ENCODE measurements at places on chromosomes 7 and 10.

GRCh38 chr7:121572615-121573014 lies 176.5 kb upstream of the FAM3C start:
- DNase-seq: no peak

GRCh38 chr10:21668831-21669230 lies 134.8 kb downstream of the MLLT10 start:
- DNase-seq: no peak

GRCh38 chr7:129017933-129018538 lies 36.9 kb downstream of the TNPO3 start:
- DNase-seq: no peak

DNA sequence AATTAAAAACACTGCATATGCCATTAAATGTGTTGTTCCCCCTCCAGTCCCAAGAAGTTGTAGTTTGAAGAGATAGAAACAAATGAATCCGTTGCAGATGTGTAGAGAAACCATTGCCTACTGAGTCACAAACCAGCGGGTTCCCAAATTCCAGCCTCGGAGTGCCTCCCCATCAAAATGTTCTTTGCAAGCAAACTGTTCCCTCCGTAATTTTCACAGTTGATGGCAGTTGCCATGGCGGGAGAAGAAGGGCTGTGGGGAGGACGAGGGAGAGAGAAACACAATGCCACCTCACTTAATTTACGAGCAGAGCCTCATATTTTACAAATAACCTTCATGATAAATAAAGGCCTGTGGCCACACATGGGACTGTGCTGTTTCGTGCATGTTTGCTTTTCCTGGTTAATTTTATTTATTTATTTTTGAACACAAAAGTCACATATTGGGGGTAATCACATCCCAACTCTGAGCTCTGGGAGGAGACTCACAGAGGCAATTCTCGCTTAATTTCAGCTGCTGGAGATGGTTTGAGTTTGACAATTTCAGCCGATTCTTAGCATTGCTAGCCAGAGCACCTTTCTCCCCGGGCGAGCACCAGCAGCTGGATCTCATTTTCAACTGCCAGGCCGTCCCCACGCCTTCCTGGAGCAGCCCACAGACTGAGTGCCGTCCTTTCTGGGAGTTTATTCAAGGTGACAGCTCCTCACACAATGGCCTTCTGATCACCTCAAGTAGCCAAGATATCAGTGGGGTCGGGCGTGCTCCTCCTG lies 1084.2 kb downstream of the KCNMA1 start:
- no peak for DNase-seq

GRCh38 chr10:94251098-94251497 lies 111.6 kb downstream of the NOC3L start:
- no peak for DNase-seq

DNA sequence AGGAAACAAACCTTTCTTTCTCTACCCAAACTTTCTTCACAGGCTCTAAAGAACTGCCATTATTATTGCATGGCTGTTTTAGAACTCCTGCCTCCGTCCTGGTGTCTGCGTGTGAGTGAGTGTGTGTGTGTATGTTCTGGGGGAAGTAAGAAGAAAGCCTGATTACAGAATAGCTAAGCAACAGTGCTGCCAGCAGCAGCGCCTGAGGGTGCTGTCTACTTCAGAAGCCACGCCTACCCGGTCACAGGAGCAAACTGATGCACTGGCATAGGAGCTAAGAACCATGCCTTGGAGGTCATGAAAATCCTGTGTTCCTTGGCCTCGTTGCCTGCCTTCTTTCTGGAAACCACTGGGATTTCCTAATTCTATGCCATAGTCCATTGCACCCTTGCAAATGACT lies 25.2 kb downstream of the LIPK start:
- no peak for DNase-seq

DNA sequence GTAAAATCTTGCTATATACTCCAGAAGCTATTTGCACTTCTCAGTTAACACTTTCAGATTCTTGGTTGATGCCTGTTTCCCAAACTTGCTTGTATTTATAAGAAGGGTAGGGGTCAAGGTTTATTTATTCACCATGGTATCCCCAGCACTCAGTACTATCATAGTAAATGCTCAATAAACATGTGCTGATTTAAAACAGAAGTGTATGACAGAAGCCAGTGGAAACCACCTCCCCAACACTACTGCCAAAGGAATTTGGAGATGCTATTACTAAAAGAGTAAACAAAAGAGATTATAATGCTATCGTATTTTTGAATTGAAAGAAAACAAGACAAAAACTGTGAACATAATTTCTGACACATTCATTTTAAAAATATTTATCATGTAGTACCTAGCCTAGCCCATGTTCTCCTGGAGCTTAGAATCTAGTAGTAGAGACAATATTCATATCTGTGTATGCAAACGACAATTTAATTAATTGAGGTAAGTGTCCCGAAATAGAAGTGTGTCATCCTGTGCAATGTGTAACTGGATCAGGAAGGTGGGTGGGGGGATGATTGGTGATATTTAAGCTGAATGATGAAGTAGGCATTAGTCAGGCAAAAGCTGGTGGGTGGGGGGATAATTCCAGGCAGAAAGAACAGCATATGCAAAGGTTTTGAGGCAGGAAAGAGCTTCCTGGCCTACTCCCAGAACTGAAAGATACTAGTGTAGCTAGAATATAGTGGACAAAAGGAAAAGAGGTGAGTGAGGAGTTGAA lies 77.5 kb downstream of the HGF start:
- no peak for DNase-seq

DNA sequence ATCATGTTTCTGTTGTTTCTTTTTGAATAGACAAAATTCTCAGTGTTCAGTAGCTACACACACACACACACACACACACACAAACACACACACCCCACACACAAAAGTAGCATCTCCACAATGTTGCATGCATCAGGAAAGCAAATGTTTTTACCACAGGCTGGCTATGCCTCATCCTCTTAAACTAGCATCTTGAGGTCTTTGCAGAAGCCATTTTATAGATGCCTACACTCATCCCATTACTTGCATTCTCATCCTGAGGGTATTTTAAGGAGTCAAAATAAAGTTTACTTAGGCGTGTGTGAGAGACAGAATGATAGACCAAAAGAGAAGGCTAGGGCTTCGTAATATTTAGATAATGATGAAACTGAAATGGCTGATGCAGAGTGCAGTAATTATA lies 7.9 kb upstream of the INHBA start:
- no peak for DNase-seq

DNA sequence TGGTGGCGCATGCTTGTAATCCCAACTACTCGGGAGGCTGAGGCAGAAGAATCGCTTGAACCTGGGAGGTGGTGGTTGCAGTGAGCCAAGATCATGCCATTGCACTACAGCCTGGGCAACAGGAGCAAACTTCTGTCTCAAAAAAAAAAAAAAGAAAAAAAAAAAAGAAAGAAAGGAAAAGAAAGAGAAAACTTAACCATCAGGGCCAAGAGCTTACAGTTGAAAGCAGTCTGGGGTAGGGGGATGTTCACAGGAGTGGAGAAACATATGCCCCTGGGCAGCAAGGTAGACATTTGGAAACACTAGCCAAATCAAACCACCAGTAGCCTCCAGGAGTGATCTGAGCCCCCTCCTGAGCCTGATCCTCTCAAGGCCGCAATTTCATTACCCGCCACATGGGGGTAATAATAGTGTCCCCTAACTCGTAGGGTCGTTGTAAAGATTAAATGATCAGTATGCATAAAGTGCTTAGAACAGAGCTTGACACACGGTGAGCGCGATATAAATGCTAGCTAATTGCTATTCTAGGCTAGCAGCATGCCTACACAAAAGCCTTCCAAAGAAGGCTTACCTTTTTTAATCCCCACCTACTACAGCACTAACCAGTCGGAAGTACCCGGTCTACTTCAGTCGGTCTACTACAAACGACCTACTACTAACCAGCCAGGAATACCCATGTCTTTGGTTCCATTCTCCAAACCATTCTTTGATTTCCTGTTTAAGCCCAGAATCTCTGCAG lies 274.3 kb upstream of the NEBL start:
- DNase-seq: no peak

- DNase-seq: no peak
These were observed 66.5 kb upstream of the EN2 start for GRCh38 chr7:155391414-155391813.

DNA sequence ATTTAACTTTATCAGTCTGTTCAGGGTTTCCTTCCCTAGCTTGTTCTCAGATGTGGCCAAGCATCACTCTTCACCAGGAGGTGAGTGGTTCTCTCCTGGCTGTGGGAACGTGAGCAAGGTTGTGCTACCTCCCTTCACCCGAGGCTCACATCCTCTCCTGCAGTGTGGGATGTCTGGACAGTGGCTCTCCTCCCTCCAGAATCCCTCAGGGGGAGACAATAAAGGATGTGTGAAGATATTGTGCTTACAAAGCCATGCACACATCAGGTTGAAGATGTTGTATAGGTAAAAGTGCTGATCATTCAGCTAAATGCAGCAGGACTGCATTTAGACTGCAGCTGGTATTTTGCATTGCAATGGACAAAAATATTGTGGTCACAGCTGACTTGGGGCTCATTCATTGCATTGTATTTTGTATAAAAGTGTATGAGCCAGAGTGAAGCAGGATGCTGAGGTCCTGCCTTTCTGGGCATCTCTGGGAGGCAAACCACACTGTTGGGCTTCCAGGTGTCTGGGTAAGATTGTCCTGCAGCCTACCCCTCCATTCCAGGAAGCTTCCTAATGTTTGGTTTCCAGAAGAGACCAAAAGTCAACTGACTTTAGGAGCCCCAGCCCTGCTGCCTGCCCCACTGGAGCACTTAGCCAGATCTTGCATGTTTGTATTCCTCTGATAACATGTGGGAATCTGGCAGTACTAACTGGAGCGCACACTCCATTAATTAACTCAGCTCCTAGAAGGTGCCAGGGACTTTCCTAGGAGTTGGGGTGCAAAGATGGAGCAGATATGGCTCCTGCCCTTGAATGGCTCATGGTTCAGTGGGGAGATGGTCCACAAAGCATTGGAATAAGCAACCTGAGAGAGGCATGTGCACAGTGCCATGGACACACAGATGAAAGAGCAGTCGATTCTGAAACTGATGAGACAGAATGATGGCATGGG lies 292.5 kb upstream of the ZNF32 start:
- DNase-seq: no peak

DNA sequence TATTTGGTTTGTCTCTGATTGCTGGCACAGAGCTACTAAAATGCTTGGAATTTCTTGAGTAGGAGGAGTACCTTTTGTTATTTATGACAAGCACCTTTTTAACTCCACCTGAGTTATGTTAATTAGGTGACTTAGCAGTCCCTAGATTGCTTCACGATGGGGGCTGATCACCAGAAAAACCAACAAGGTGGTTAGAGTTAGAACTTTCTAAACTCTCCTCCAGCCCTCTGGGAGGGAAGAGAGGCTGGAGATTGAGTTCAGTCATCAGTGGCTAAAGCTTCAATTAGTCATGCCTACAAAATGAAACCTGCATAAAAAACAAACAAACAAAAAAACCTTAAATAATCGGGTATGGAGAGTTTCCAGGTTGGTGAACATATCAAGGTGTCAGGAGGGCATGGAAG lies 23.6 kb upstream of the ING3 start:
- DNase-seq: no peak

- no peak for DNase-seq
These were observed 25.6 kb downstream of the TACR2 start for GRCh38 chr10:69391158-69391557.

DNA sequence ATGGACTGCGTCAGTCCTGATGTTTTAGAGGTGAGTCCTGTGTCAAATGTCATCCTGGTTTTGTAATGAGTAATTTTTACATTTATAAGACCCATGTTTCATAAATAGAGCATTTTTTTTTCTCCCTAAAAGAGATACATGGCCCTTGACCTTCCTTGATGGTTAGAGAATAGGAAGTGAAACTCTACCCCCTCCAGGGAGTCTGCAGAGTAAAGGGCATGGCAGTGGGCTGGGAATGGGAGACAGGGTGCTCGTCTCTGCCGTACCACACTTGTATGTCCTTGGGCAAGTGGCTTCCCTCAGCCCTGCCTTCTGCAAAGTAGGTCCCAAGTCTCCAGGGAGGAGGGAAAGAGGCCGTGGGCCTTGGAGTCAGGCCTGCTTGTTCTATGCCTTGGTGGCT lies 63.9 kb downstream of the WDFY4 start:
- no peak for DNase-seq

GRCh38 chr10:14779001-14779651 lies 4.4 kb upstream of the FAM107B start:
- DNase-seq: no peak

DNA sequence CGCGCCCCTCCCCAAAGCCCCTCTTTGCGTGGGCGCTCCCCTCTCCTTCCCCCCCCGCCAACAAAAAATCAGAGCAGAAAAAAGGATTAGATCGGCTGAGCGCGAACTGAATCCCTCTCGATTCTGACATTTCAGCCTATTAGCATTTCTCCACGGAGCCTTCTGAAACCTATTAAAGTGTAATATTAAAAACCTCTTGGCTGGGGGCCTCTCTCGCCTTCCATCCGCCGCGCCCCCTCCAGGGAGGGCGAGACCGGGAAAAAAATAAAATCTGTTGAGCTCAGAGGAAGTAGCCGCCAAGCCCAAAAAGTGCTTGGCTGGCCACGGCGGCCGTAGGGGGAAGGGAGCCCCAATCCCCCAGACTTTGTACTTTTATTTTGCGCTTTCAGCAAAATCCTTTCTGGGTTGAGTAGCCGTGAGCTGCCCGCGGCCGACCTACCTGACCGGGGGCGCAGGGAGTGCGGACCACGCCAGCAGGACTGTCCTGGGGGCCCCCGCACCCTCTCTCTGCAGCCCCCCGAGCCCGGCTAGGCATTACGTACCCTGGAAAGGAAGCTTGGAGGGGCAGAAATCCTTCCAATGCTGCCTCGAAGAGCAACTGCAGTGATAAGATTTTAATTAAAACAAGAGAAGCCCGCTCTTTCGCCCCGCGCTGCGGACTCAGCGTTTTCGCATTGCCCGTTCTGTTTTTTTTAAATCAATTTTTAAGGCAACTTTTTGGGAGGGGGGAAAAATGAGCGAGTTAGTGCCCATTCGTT lies 1.3 kb upstream of the TNRC18 start:
- no peak for DNase-seq
